ENCODE measurements at places on chromosomes 11 and 22.

GRCh38 chr11:119015054-119015611 is 3.0 kb downstream of the RPS25 start:
- DNase-seq, result no peak

DNA sequence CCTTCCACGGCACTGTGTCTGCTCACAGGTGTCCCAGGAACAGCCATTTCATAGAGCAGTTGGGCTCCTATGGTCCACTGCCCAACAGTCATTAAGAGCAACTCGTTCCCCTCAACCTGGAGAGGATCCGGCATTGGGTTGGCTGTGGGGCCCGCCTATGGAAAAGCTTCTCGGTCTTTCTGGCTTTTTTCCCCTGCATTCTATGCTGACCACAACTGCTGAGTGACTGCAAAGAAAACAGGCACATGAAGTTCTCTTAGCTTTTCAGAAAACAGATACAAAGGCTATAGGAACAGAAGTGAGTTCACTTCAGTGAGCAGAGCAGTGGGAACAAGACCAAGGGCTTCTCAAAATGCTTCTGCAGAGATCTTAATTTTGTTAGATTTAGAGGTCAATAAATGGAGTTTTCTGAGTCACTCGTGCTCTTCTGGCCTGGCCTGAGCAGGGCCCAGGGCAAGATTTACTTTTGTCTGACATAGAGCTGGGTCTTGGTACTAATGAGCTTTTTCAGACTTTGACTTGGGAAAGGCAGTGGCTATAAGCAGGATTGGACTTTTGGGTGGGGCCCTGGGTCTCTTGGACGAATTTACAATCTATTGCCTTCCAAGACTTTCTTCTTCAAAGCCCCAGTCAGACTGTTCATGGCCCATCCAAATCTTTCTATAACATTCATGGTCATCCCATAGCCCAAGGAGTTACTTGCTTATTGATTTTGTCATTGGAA is 13.6 kb upstream of the APOL5 start:
- no peak for DNase-seq

- peak; percentile 27 for DNase-seq
Observed at GRCh38 chr11:85627332-85627997, at the start of gene DLG2. DLG2 (minus strand) TSS chr11:85627344.

- DNase-seq, result no peak
Observed at GRCh38 chr11:12285811-12286222, 91.6 kb upstream of the PARVA start.

DNA sequence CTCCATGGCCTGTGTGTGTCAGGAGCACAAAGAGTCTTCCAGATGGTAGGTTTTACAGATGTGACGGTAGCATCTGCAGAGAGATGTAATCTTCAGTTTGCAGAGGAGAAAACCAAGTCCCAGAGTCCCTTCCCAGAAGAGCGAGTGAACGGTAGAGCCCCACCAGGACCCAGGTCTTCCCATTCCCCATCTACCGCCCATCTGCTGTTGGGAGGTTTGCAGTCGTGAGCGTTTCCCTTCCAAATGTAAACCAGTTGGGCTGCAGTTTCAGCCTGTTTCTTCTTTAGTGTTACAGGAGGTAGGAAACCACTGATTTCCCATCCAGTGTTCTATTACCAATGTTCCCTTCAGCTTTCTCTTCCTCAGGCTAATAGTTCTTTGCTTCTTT is 24.0 kb downstream of the PANX1 start:
- DNase-seq, result no peak

DNA sequence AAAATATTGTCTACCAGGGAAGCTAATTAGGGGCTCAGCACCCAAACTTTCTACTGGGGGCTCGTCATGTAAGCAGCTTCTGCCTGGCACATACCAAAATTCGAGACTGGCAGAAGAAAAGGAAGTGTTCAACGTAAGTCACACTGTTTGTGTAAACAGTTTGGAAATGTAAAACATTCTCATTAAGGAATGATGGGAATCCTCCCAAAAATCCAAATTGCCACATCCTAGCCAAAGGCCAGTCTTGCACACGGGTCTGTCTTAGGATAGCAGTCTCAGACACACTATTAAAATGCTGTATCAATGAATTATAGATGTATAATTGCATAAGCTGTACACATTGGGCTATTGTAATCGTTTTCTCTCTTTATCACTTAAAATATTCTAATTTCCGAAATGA is 28.9 kb downstream of the CUL5 start:
- DNase-seq, result no peak

DNA sequence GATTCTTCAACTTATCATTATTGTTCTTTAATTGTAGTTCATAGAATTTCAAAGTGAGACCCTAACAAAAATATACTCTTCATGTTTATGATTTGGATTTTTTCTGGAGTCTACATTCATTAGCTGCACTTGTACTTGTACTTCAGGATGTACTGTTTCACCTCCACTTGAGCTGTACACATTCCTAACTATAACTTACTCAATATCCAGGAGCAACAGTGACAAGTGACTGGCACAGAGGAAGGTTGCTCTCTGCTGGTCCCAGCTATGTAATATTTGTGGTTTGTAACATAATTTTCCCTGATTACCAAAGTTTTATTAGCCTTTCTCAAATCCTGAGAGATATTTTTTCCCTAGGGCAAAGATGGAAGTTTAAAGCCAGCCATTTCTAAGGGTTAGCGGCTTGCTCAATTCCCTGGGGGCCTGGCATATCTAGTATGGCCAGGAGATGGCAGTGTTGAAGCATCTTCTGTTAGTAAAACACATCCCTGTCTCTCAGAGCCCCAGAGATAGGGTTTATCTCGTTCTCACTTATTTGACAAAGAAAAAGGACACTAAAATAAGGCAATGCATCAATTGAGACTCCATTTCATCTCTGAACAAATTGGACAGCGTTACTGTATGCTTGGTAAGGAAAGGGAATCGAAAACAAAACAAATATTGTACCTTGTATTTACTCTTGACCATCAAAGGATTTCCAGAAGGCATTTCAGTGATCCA is 14.2 kb downstream of the OR52A5 start:
- peak; percentile 67 for DNase-seq

- no peak for DNase-seq
Observed at GRCh38 chr22:23356094-23356493, 175.8 kb downstream of the BCR start.

- no peak for DNase-seq
Observed at GRCh38 chr11:60734279-60734678, 9.8 kb downstream of the MS4A18 start.

DNA sequence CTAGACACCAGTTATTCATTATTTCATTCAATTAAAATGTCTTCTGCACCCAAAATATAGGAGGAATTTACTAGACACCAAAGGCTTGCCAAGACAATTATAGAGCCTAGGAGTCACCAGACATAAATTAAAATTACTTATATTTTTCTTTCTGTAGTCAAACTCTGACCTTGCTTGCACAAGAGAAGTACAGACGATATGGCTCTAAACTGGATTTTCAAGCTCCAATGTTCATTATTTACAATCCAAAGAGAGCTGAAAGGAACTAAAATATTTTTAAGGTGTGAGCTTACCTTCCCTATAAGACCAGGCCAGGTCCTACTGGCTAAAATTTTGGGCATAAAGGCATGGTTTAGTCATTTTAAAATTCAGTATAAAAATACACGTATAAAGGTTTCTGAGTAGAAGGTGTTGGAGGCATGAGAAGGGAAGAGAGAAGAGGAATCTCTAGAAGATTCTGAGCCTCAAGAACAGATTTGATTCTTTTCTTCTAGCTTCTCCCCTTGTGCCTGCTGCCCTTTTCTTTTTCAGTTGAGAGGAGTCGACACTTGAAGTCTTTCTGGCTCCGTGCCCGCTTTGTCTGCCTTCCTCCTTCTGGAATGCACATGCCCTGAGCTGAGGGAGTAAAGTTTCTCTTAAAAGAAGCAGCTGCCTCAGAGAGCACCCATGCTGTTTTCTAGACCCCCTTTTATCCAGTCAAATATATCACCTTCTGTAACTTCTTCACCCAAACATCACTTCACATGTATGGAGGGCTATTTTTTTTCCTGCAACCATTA is 13.5 kb downstream of the C11orf97 start:
- DNase-seq, result peak; percentile 81

- DNase-seq, result no peak
Observed at GRCh38 chr11:62669420-62670161, 1.9 kb upstream of the UQCC3 start.

GRCh38 chr11:120808616-120809050 is 215.3 kb upstream of the TBCEL start:
- DNase-seq, result no peak

- no peak for DNase-seq
Observed at GRCh38 chr11:2092956-2093412, 46.2 kb downstream of the IGF2 start.

DNA sequence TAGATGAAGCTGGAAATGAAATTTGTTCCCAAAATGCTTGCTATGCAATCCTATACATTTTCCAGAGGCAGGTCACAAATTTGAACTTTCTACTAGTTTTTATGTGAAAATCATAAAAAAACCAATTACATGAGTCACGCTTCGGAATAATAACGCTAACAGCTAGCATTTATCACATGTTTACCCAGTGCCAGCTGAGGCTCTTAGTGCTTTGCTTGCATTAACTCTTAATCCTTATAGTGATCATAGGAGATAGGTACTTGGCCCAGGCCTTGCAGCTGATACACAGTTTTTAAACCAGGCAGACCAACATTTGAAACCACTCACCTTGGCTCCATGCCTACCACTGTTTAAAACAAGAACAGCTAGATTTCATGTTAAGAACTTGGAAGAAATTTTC is 131.8 kb upstream of the RAG2 start:
- DNase-seq, result no peak

DNA sequence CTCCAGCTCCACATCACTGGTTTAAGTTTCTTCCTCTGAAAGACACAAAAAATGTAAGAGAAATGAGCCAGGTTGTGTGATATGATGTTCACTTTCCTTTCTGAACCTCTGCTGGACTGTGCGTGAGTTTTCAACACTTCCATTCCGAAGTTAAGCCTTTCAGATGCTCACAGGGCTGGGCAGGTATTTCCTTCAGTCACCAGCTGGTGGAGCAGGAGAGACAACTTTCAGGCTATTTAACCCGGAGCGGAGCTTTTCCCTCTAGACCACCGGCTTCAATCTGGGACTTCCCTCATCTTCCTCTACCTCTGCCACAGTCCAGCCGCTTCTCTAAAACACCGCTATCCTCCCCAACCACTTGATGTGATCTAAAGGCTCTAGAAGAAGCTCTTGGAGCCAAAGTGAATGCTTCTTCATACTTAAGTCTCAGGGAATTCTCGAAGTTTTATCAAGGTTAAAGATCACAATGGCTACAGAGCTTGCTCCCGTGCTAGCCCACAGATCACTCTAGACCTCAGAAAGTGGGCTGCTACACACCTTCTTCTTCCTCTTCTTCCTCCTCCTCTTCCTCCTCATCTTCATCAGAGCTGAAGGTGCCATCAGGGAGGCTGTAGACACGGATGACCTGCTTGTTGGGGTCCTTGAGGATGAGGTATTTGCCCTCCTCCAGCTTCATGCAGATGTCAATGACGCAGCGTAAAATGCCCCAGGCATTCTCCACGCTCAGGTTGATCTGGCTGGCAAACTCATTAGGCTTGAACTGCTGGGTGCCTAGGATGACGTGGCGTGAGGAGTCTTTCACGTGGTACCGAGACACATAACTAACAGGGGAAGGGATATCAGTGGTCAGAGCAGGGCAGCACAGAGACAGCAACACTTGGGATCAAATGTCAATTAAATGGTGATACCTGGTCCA is 4.4 kb upstream of the FOXRED2 start:
- DNase-seq, result peak; percentile 71

GRCh38 chr11:46951864-46952263 is 15.3 kb downstream of the CSTPP1 start:
- no peak for DNase-seq

DNA sequence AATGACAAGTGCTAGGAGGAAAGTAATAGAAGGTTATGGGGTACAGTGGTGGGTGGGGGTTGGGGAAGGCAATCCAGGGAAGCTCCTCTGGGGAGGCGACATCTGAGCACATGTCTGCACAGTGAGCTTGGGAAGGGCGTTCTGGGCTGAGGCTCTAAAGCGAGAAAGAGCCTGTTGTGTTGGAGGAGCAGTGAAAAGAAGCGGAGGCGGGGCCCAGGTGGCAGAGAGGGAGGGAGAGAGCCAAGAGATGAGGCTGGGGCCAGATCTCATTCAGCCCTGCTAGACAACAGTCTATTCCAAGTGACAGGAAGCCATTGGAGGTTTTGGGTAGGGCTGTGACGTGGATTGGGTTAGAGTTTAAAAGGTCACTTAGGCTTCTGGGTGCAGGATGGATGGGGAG is 55.3 kb upstream of the PARVG start:
- no peak for DNase-seq

DNA sequence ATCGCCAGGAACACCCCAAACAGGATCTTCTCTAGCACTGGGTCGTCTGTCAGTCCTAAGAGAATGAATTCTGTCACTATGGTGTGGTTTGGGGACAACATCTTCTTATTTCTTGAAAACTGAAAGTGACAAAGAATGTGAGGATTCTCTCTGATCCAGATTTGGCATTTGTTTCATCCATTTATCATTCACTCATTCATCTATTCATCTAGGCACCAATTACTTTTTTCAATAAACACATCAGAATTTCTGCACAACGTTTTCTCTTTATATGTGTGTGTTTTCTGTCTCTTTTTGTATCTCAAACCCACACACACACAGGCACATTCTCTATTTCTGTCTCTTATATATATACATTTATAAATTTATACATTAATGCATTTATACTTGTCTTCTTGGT is at the start of gene OR5M10:
TSS of gene OR5M10 (minus strand) at position 101 of the 400 bp plus-strand sequence. CDS start at position 101, 0 bp downstream.
- DNase-seq, result no peak

DNA sequence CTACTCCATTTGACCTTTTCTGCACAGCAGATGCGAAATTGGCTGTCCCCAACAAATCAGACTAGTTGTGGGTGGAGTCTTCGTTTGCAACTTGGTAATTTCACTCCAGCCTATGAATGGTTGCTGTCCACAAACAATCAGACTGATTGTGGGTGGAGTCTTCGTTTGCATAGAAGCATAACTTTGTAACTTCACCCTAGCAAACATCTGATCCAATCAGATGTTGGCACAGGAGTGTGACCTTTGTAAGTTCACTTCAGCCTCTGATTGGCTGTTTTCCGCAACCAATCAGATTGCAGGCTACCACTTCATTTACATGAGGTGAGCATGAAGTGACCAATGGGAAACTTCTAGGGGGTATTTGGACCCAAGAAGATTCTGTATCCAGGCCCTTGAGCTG is 16.3 kb upstream of the CABP2 start:
- no peak for DNase-seq

DNA sequence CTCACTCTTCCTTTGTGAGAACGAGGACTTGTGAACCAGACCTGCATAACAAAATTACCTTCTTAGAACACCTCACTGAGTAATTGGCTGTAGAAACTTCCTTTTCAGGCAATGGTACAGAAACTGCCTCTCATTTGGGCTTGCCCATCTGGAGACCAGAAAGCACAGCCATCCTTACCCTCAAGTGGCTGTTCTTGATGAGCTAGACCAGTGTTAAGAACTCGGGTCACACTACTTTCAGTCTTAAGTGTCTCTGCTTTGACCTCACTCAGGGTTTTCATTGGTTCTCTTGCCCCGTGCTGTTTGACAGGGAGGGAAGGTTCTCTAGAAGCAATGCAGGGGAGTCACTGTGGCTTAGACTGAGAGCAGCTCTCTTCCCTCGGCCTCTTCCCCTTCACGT is 29.3 kb downstream of the NAT10 start:
- DNase-seq, result no peak

Data from Kasumi-1 (cell line).